HT1080 (cell line): ENCODE measurements at places on chromosomes 2 and 18.

- DNase-seq: peak; percentile 86
Measured at GRCh38 chr2:119233326-119234020, 9.8 kb downstream of the STEAP3 start.

- DNase-seq: no peak
Measured at GRCh38 chr2:158101384-158101926, at the start of gene UPP2. Gene UPP2 (plus strand): TSS chr2:158101876. CDS start chr2:158102064, 188 bp downstream.

- DNase-seq: peak; percentile 23
Measured at GRCh38 chr18:37694516-37694915, 128.9 kb upstream of the CELF4 start.

DNA sequence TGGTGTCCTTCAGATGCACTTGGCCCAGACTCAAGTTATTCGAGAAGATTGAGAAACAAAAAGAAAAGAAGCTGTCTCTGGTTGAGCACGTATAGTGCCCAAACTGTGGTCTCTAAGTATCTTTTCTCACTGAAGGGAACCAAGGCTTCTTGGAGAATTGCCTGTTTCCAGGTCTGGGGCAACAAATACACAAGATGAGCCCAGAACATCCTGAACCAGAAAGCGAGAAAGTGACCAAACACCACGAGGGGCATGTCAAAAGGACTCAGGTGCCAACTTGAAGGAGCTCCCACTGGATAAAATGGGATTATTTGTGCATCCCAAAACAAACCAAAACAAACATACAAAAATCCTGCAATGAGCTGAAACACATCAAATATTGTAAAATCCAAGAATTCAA lies 13.6 kb upstream of the ATOH8 start:
- DNase-seq: no peak

DNA sequence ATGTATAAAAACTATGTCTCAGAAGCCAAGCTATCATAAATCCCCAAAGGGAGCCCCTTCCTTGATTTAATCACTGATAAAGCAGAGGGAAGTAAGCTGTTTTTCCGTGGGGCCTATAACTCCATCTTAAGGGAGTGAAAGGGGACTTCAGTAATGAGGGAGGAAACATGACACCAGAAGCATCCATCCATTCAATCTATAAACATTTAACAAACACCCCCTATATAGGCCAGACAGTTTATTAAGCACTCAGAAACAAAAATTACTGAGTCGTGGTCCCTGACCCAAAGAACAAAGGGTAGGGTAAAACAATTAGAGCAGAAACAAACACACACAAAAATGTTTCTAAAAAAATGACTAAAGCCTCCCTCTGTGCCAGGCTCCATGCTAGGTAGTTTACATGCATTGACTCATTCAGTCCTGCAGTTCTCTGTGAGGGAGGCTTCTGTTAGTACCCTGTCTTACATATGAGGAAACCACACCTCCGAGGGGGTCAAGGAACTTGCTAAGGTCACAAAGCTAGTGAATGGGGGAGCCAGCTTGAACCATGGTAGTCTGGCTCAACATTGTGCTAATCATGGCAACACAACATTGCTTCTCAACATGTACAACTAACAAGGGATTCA lies 472.1 kb downstream of the CDH2 start:
- DNase-seq: no peak

DNA sequence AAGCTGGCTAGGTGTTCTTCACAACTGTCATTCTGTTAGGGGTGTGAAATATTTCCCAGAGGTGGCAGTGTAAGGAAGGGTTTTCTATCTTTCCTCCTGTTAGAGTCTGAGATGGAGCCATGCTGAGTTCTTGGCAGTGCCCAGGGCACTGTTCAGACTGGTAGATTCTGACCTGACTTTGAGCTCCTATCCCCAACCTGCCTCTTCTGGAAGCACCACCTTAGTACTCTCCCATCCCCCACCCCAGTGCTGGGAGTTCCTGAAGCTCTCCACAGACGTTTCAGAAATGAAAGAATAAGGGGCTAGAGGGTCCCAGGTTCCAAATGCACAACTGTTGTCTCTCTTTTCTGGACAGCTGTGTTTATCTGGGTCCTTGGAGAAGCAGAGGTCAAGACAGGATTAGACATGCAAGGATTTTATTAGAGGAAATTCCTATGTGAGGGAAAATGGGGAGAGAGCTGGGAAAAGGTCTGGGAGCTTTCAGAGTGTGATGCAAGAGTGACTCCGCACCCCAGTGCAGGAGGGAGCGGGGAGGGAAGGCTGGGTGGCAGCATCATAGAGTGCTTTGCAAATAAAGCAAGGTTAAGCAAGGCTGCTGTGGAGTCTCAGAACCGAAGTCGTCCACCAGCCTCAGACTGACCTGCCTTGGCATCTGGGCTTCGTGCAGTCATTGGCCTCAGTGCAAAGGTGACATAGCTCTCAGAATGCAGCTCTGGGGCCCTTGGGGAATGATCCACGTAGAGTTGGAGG lies 75.5 kb downstream of the SLC4A3 start:
- DNase-seq: no peak

- no peak for DNase-seq
Measured at GRCh38 chr2:95310651-95311050, 13.5 kb downstream of the KCNIP3 start.

- no peak for DNase-seq
Measured at GRCh38 chr2:10894264-10894935, 17.3 kb upstream of the KCNF1 start.

- no peak for DNase-seq
Measured at GRCh38 chr2:172677363-172677762, 58.3 kb upstream of the RAPGEF4 start.

- DNase-seq: no peak
Measured at GRCh38 chr2:112618383-112618782, 27.4 kb upstream of the SLC20A1 start.

GRCh38 chr2:99747842-99748241 lies 258.0 kb upstream of the REV1 start:
- no peak for DNase-seq

- DNase-seq: no peak
Measured at GRCh38 chr2:164975891-164976290, 20.6 kb upstream of the SLC38A11 start.

- DNase-seq: no peak
Measured at GRCh38 chr2:151792589-151792988, 35.6 kb downstream of the ARL5A start.

- no peak for DNase-seq
Measured at GRCh38 chr2:37907501-37908225, 17.4 kb upstream of the RMDN2 start.

GRCh38 chr2:163665817-163666216 lies 70.0 kb downstream of the FIGN start:
- DNase-seq: peak; percentile 58

DNA sequence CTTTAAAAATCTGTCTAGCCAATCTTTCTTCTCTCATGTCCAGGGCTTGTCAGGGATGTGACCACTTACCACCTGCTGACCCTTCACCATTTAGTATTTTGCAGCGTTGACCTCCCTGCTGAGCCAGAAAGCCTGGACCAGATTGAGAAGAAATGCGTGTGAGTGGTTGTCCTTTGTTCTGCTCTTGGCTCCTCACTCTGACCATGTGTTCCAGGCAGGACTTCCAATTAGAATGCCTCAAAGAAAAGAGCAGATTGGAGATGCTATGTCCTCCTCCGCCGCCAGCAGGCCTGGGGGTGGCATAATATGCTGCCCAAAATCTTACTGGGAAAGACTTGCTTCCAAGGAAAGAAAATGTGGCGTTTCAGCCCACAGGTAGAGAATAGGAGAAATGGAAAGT lies 894.1 kb downstream of the SLC4A3 start:
- DNase-seq: no peak

DNA sequence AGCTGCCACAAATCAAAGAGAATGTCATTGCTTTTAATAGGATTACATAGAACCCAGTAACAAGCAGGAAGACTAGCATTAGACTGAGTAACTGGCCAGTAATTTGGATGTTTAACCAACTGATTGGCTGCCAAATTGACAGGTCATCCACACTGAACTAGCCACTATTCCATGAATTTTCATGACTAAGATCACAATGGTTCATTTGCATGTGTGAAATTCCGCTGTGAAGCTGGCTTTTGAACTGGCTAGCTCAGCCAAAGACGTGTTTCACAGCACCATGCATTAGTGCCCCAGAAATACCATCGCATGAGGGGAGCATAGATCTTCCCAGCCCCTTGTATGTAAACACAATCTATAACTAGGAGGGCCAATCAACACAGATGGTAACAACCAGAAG lies 649.8 kb downstream of the ARHGAP15 start:
- peak; percentile 34 for DNase-seq

DNA sequence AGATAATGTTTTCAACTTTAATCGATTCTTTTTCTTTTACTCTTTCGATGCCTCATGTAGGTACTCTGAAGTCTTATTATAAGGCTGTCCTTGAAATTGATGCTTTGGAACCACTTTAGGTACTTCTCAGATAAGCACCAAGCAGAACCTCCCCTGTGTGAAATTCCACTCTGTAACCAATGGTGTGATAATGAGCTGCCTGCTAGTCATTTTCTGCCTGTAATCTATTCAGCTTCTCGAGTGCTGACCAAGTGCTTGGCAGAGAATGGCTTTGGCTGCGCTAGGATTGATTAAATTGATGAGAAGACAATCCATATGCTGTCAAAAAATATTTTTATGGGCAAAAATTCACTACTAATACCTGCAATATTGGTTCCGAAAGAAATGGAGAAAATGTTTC lies 132.1 kb upstream of the STON1 start:
- no peak for DNase-seq

GRCh38 chr18:11031966-11032365 lies 117.4 kb downstream of the PIEZO2 start:
- no peak for DNase-seq

DNA sequence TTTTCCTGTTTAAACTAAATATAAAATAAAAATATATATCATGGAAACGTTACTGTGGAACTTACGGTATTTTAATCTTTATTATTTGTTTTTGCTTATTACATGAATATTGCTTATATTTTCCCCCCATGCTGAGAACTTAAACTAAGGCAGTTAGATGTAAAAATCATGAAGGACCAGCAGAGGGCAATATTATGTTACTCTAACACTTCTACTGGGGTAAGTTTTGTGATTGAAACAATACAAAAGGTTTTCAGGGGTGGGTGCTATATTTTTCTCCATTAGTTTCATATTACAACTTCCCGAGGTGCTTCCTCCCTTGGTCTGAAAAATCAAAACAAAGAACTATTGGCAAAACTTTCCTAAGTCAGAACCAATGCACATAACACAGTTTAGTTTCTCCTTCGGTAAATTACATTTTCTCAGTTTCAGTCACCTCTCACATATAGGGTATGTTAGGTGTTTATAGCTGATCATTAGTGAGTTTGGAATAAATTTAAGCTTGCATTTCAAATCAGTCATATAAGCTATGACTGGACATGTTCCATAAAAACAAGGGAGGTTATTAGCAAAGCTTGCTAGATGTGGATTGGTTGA lies 54.8 kb downstream of the ZNF407 start:
- peak; percentile 50 for DNase-seq

DNA sequence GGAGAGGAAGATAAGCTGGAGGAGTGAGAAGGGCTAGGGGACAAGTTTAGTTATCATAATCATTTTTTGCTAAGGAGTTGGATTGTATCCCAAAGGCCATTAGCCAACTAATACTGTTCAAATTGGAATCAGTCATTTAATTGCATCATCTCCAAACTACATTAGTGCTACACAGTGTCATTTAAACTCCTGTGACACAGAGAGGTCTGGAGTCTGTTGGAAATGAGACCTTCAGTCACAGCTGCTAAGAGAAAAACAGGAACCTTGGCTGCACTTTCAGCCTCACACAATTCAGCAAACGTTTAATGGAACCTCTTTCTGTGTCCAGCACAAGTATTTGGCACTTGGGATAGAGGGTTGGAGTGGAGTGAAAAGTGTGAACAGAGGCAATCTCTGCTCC lies 175.5 kb upstream of the MGAT5 start:
- DNase-seq: no peak

DNA sequence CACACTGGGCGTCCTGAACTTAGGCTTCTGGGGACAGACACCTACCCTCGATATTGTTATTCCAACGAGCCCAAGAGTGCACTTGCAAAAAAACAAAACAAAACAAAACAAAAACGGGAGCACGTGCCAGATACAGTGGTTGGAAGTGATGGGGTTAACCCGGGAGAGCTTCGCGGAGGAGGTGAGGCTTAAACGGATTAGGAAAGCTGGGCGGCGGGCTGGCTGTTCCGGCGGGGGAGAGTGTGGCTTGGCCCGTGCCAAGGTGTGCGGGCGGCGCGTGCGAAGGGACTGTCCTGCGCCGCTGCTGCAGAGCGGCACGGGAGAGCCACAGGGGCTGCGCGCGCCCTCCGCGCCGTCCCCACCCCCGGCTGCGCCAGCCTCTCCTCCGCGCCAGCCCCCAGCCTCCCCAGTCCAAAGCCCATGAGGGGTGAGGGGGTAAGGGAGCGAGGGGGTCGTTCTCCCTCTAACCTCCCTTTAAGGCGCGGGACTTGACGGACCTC lies 1.5 kb upstream of the SLC30A3 start:
- no peak for DNase-seq

DNA sequence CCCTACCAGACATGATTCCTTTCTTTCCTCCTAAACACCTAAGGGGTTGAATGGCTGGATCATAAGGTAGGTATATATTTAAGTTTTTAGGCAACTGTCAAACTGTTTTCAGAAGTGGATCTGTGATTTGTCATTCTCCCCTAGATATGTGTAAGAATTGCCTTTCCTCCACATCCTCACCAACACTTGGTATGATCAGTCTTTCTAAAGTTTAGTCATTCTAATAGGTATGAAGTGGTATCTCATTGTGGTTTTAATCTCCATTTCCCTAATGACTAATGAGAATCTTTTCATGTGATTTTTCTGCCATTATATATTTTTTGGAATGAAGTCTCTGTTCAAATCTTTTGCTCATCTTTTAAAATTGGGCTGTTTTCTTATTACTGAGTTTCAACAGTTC lies 122.1 kb downstream of the TFCP2L1 start:
- no peak for DNase-seq

GRCh38 chr2:218745559-218746469 lies 35.2 kb downstream of the TTLL4 start:
- DNase-seq: peak; percentile 53

DNA sequence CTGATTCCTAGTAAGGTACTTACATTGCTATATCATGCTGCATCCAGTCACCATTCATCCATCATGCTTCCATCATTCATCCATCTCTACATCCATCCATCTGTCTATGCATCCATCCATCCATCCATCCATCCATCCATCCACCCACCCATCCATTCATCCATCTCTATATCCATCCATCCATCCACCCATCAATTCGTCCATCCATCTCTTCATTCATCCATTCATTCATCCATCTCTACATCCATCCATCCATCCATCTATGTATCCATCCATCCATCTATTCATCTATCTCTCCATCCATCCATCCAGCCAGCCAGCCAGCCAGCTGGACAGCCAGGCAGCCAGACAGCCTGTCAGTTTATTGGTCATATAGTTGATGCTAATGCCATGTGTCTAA lies 20.7 kb downstream of the PRKCE start:
- DNase-seq: no peak
